CD14-positive monocyte (primary cell): ENCODE measurements at places on chromosomes 2 and 18. TPM values are rescaled to one million over a fixed set of nuclear protein-coding genes. Genes with fewer than 3 reads are reported as not detected.

DNA sequence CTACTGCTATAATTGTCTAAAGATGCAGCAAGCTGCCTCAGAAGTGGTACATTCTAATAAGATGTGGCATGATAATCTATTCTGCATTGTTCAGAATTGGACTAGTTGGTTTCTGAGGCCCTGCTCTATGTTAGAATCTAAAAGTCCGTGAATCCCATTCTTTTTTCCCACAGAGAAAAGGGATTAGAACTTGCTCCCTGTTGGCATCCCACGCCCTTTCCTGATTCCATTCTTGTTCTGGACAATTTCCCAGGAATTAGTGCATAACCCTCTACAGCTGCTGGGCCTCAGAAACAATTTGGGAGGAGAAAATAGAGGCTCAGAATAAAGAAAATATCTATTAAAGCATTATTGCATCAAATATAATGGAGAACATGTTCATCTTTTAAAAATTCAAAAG, 282.7 kb downstream of the NRXN1 start:
- H3K4me1 ChIP-seq: no peaks in the 10 kb centered on the region
- H3K36me3 ChIP-seq: no peaks in the 10 kb centered on the region
- DNase-seq: no peak
- H3K27ac ChIP-seq: no peak overlapping the region

GRCh38 chr18:21896732-21897336, 156.2 kb downstream of the MIB1 start:
- DNase-seq: no peak
- no peak overlapping the region for H3K4me3 ChIP-seq
- no peaks in the 10 kb centered on the region for H3K27me3 ChIP-seq

- H3K4me1 ChIP-seq: no peaks in the 10 kb centered on the region
- H3K27me3 ChIP-seq: no peaks in the 10 kb centered on the region
- H3K27ac ChIP-seq: no peak overlapping the region
- DNase-seq: no peak
Observed at GRCh38 chr2:121746071-121746578, 9.3 kb upstream of the TSN start.

DNA sequence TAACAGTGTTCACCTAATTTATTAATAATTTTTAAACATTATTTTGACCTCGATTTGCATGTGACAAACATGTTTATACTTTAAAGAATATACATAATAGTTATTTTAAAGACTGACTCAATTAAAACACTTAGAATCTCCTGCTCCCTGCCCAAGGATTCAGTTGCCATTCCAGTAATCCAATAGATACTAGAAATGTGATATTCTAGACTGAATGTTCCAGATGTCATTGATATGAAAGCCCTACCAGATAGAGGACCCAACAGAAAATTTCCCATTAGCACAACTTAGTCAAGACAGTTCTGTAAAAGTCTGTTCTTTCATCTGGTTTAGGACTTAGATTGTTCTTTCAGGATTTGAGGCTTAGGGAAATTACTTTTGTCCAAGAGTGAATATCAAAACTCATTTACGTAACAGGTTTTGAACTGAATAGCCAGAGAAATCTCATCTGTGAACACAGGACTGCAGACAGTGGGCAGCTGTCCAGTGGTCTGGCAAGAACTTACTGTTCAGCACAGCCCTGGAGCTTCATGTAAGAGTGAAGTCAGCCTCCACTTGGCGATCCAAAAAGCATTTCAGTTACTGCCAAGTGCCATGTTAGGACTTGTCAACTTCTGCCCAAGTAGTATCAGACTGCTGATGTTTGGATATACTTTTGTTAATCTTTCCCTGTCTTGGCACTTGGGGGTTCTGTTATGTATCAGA, 77.5 kb downstream of the OSBPL6 start:
- no peak overlapping the region for H3K4me3 ChIP-seq
- H3K4me1 ChIP-seq: peaks cover 5% of the 10 kb centered on the region
- H3K27me3 ChIP-seq: no peaks in the 10 kb centered on the region
- no peak overlapping the region for H3K27ac ChIP-seq
- H3K36me3 ChIP-seq: no peaks in the 10 kb centered on the region

DNA sequence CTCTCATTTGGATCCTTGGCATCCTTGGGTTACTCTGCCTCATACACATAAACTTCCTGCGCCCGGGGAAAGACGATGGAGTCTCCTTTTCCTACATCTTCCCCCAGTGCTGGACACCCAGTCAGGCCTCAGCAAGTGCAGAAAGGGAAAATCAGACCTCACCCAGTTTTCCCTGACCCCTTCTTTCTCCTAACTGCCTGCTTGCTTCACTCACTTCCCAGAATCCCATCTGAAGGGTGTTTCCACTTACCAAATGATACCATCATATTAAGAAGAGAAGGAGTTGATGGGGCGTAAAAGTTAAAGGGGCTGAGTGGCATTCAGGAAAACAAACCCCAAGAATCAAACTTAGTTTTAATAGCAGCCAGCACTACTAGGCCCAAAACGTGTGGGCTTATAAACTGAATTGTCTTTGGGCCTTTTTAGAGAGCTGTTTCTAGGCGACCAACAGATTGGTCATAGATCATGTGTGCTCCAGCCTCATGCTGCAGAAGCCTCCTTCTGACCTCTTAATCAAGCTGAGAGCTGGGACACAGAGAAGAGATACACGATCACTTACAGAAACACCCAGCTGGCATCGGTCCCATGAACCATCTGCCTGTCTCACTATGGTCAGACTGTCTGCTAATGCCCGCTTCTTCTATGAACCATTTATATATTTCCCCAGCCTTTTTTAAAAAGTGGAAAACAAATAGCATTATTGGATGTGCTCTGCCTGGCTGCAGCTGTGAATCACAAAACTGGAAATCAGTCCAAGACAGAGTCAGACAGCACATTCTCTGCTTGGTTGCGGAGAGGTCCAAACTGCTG, 165.7 kb upstream of the SLC14A2 start:
- no peak for DNase-seq
- H3K27me3 ChIP-seq: no peaks in the 10 kb centered on the region
- no peaks in the 10 kb centered on the region for H3K4me1 ChIP-seq
- no peaks in the 10 kb centered on the region for H3K36me3 ChIP-seq
- no peak overlapping the region for H3K4me3 ChIP-seq
- no peak overlapping the region for H3K27ac ChIP-seq

DNA sequence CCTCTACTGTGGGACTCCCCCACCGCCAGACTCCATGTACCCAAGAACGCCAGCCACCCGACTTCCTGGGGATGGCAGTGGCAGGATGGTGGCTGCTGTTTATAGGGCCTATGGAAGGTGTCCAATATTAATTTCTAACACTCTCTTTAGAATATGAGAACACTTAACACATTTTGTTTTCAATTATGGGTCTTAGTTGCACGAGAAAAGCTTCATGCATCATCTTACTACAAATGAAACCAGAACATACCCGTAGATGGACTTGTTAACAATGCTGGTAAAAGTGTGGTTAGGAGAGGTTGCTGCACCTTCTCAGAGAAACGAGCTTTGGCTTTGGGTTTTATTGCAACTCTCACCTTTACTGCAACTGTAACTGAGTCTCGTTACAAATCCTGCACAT, 335.6 kb upstream of the ID2 start:
- H3K4me1 ChIP-seq: peaks cover 10% of the 10 kb centered on the region
- H3K27me3 ChIP-seq: no peaks in the 10 kb centered on the region
- no peak overlapping the region for H3K27ac ChIP-seq
- no peak for DNase-seq

DNA sequence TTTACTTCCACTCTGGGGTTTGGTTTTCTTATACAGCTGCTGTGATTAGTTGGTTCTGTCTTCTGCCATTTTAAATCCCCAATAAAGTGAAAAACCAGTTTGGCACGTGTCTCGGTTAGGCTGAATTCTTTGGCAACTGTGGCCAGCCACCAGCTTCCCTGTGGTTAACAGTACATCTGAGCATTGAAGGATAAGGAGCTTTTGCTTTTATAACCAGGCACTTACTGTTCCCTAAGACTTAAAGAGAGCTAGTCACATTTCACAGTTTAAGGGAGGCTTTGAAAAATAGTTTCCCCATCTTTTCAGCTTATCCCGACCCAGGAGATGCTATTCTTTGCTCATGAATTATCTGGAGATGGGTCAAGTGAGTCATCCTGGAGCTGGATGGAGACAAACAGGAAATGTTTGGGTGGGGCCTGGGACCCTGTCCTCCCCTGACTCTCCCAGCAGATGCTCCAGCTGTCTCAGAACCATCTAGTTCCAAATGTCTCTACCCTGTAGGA, 57.3 kb upstream of the EML6 start:
- no peak overlapping the region for H3K4me3 ChIP-seq
- peaks cover 39% of the 10 kb centered on the region for H3K4me1 ChIP-seq
- H3K27ac ChIP-seq: no peak overlapping the region
- peaks cover 24% of the 10 kb centered on the region for H3K36me3 ChIP-seq
- DNase-seq: no peak

- DNase-seq: peak; percentile 33
- no peaks in the 10 kb centered on the region for H3K27me3 ChIP-seq
- H3K36me3 ChIP-seq: no peaks in the 10 kb centered on the region
- H3K4me1 ChIP-seq: no peaks in the 10 kb centered on the region
Observed at GRCh38 chr18:74310411-74310810, 5.2 kb upstream of the C18orf63 start.

- H3K4me3 ChIP-seq: no peak overlapping the region
- H3K27ac ChIP-seq: no peak overlapping the region
- H3K27me3 ChIP-seq: no peaks in the 10 kb centered on the region
- DNase-seq: no peak
Observed at GRCh38 chr2:118535818-118536212, 311.6 kb downstream of the EN1 start.

- H3K4me3 ChIP-seq: no peak overlapping the region
- DNase-seq: no peak
- no peaks in the 10 kb centered on the region for H3K27me3 ChIP-seq
- H3K36me3 ChIP-seq: no peaks in the 10 kb centered on the region
Observed at GRCh38 chr2:134985061-134985460, 62.2 kb downstream of the MAP3K19 start.

GRCh38 chr2:25725877-25726276, 52.5 kb upstream of the DTNB start:
- no peak overlapping the region for H3K4me3 ChIP-seq
- H3K36me3 ChIP-seq: no peaks in the 10 kb centered on the region
- no peaks in the 10 kb centered on the region for H3K27me3 ChIP-seq
- no peak for DNase-seq

DNA sequence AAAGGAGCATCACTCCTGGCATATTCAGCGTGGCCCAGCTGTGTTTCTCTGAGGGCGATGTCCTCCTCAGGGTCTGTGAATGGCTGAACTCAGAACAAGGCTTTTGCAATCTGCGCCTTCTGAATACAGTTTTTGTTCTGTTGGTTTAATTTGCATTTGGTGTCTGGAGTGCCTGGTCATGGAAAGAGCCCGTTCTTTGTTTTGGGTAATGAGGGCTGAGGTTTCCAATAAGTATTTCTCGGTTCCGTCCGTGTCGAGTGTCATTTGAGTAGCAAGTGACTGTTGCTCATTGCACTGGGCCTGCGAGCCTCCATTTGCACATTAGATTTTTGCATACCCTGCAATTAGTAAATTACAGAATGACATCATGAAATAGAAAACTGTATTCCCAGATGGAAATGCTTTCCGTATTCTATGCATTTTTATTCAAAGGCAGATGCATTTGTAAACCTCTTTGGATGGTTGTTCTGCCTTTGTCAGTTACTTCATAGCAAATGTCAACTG, 57.3 kb downstream of the NEDD4L start:
- H3K27ac ChIP-seq: no peak overlapping the region
- no peaks in the 10 kb centered on the region for H3K36me3 ChIP-seq
- peaks cover 5% of the 10 kb centered on the region for H3K4me1 ChIP-seq
- no peak for DNase-seq
- H3K4me3 ChIP-seq: no peak overlapping the region

DNA sequence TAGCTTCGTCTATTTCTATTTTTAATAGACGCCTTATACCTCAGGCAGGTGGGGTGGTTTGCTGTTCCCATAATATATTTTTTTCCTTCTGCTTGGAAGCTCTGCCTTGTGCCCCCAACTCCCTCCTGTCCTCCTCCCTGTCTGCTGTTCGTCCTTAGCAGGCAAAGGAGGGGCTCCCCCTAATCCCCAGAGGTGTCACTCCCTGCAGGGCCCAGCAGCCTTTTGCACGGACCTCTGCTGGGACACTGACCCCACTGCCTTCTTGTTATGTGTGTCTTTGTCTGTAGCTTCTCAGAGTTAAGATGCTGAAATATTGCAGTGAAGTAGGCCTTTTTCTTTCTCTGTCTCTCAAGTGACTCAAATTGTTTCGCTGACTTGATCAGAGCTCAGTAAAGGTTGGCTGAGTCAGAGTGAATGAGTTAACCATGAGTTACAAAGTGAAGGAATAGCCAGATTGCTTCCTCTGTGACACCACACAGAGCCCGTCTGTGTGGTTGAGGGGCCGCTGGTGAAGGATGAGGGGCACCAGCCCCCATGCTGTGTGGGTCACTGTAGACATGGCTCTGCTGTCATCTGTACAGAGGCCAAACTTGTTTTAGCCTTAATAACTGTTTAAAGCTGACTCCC, 47.7 kb downstream of the PRKCE start:
- H3K4me3 ChIP-seq: no peak overlapping the region
- H3K27me3 ChIP-seq: no peaks in the 10 kb centered on the region
- no peaks in the 10 kb centered on the region for H3K36me3 ChIP-seq

DNA sequence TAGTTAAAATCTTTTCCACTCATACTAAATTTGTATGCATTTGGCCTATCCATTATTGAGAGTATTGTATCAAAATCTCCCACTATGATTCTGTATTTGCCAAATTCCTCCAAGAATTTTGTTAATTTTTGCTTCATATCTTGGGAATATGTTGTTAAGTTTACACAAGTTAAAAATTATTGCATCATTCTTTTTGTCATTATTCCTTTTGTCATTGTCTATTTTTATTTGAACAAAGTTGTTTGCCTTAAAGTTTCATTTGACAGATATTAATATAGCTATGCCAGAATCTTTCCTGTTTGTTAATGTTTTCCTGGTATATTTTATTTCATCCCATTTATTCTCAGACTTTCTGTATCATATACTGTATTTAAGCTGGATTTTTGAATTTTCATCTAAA, 41.3 kb downstream of the LOXHD1 start:
- no peak overlapping the region for H3K27ac ChIP-seq
- H3K4me3 ChIP-seq: no peak overlapping the region
- no peaks in the 10 kb centered on the region for H3K36me3 ChIP-seq
- H3K27me3 ChIP-seq: no peaks in the 10 kb centered on the region
- H3K4me1 ChIP-seq: no peaks in the 10 kb centered on the region

GRCh38 chr2:201116959-201117734, 1.2 kb downstream of the CFLAR start:
- H3K4me3 ChIP-seq: peak overlapping the region; percentile 77
- no peaks in the 10 kb centered on the region for H3K27me3 ChIP-seq
- peak overlapping the region; percentile 96 for H3K27ac ChIP-seq

The SPP2 gene
- polyA plus RNA-seq: not detected

The ITGB6 gene
- not detected for polyA plus RNA-seq

The CLEC4F gene
- 0.65 TPM for polyA plus RNA-seq

The AP1S3 gene
- polyA plus RNA-seq: 0.27 and 0.80 TPM in 2 replicates

The C2orf15 gene
- 0.09 TPM in 2 replicates for polyA plus RNA-seq

The BCL11A gene
- polyA plus RNA-seq: 11.1 TPM
